ENCODE measurements at places on chromosomes 1 and 21.

GRCh38 chr1:119435052-119435451, 20.1 kb downstream of the HSD3B2 start:
- DNase-seq = peak; percentile 25

GRCh38 chr21:44816761-44817505, 929 bp downstream of the SUMO3 start:
- DNase-seq = no peak

DNA sequence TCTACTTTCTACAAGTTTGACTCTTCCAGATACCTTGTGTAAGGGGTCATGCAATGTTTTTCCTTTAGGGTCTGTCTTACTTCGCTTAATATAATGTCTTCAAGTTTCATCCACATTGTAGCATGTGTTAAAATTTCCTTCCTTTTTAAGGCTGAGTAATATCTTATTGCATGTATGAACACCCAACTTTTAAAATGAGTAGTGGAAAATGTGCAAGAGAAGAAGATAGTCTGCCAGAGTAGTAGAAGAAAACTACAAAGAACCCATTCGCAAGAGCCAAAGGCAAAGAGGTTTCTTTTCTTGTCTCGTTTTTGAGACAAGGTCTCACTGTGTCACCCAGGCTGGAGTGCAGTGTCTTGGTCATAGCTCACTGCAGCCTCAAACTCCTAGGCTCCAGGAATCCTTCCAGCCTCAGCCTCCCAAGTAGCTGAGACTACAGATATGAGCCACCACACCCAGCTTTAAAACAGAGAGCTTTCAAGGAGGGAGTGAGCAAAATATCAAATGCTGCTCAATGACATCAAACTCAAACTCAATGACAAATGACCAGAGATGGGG, 9.4 kb downstream of the IL23R start:
- DNase-seq = no peak

- DNase-seq = peak; percentile 58
These were observed 7.0 kb upstream of the CTSE start for GRCh38 chr1:206030714-206031113.

DNA sequence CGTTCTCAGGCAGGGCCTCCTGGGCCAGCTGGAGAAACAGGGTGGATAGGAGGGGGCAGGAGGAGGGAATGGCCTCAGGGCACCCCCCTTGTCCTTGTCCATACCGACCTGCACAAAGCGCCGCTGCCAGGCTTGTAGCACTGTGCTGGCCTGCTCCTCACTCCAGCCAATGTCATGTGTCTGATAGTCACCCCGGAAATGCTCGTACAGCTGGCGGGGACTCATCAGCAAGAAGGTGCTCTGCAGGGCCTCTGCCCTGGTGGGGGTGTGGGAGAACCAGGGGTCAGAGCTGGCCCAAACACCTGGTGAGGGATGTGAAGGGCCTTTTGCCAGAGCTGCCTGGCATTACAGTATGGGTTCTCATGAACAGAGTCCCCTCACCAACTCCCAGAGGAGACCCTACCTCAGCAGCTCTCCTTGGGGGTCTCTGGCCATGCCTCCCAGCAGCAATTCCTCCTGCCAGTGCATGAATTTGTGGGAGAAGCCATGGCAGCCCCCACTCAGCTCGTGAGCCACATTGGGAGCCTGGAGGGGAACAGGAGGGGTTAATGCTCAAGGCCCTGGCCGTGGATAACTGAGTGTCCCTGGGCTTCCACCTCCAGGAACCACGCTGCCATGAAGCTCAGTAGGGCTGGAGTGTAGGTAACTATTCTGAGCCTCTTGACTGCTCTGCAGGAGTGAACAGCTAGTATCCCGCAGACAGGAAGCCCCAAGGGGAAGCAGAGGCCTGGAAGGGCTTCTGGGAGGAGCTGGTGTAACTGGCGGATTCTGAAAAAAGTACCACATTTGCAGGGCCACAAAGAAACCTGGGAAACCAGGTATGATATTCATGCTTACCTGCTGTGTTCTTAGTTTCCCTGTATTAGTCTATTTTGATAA, 13.3 kb downstream of the PTCH2 start:
- DNase-seq = no peak

DNA sequence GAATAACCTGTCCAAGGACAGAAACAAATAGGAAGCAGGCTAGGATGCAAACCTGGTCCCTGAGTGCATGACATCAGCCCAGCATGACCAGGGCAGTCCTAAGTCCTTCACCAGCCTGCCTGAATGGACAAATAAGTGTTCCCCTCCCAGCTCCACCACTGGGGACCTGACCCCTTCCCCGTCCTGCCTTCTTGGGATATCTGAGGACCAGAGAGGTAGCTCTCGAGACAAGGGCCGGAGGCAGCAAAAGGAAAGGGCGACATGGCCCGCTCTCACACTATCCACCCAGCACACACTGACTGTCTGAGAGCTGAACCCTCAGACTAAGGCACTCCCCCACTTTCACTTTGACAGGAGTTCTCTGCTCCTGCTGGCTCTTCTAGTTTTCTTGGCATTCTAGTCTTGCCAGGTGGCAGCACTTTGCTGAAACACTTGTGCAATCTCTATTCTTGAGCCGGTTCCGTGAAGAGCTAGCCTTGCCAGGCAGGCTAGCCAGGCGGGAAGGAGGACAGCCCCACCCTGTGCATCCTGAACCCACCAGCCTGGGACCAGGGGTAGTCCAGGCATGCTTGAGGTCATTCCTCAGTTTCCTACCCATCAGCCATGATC, 251.1 kb upstream of the RAB4A start:
- no peak for DNase-seq

DNA sequence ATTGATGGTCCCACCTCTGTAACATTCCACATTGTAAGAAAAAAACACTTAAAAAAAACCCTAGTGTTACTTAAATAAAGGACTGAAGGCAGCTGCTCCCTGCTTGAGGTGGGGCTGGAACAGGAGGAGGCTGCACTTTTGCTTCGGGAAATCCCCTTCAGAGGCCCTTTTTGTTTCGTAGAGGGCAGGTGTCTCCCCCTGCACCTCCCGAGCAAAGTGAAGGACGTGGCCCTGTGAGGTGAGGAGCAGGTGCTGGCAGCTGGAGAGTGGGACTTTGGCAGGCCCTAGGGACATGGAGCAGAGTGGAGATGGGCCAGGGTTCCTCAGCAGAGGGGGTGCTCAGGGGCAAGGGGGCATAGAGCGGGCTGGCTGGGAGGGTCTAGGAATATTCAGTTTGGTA, 33.4 kb upstream of the WNT4 start:
- DNase-seq = no peak

GRCh38 chr1:208254862-208255261, 10.7 kb upstream of the PLXNA2 start:
- peak; percentile 81 for DNase-seq

DNA sequence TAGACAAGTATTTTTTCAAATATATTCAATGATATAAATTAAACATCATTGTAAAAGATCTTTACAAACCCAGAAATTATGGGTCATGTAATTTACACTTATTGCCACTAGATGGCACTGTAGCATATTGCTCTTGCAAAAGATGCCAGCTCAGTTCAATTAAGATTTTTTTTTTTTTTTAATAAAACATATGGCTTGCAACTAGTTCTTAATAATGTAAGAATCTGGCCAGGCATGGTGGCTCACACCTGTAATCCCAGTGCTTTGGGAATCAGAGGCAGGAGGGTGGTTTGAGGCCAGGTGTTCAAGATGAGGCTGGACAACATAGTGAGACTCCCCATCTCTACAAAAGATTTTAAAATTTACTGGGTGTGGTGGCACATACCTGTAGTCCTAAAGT, 49.4 kb upstream of the DESI2 start:
- peak; percentile 21 for DNase-seq

DNA sequence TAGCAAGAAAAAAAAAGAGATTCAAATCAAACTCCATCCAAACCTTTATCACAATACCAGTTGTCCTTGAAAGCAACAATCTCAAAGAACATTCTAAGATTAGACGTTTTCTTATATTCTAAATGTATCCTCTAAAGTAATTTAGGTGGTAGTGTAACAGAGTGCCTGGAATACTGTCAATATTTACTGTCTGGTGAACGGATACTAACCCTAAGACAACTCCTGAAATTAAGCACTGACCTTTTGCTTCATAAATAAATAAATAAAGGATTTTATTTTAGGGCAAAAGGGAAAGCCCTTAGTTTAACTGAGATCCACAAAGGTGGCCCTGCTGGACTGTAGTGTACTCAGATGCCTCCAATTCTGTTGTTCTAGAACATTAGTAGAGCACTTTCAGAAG, 9.9 kb upstream of the USH2A start:
- no peak for DNase-seq

DNA sequence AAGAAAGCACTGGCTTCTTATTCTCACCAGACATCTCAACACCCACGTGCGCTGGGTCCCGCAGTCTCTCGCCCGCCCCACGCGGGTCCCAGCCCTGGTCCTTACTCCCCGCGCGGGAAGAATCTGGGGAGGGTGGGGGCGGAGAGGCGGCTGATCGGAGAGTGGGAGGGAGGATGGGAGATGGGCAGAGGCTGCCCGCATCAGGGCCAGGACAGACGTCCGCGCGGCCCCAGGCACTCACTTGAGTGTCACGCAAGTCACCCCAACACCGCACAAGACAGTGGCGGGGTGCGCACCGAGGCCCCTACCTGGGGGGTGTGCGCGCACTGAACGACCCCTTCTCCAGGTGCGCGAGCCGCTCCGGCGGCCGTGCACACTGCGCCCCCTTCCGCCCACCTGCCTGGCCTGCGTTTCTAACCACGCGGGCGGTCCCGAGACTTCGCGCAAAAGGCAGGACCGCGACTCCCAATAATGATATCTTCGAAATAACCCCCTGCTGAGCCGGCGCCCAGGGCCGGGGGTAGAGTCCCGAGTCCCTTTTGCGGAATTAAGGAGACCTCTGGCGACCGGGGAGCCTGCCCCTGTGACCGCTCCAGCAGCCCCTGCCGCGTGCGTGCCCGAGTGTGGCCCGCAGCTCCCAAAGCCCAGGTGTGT, 6.0 kb upstream of the SIM2 start:
- no peak for DNase-seq

- DNase-seq = peak; percentile 11
These were observed 22.0 kb downstream of the PARS2 start for GRCh38 chr1:54742282-54742681.

GRCh38 chr21:32544697-32545096, 40.6 kb downstream of the TCP10L start:
- DNase-seq = no peak

DNA sequence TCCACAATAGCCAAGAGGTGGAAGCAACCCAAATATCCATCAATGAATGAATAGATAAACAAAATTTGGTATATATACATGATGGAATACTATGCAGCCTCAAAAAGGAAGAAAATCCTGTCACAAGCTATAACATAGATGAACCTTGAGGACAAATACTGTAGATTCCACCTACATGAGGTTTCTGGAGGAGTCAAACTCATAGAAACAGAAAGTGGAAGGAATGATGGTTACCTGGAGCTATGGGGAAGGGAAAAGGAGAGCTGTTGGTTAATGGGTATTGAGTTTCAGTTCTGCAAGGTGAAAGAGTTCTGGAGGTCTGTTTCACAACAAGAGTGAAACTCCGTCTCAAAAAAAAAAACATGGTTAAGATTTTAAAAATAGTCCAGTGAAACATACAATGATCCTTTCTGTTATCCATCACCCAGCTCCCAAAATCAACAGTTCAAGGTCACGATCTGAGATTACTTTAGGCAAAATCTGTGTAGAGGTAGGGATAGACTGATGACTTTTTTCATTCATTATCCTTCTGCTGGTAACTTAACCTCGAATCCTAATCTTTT, 80.8 kb upstream of the HNRNPU start:
- DNase-seq = no peak

DNA sequence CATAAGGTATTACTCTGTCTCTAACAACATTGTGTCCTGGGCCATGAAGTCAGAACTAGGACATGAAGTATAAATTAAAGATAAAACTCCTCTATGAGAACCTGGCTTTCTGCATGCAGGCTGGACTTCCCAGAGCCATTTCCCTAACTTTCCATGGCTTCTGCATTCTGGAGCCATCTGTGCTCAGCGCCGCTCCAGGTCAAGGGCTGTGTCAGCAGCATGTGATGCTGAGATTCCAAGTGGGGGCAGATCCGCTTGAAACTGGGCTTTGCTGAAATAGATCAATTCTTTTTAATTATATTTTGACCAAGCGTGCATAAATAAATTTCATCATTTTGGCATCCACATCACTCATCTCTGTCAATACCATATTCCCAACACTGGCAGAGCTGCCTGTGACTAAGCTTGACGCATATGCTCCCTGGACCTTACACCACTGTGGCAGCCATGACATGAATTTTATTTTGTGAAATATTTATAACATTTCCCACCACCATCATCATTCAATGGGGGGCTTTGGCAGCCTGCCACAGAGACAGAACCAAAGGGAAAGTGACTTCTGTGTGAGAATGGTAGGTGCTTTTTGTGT, 110.4 kb upstream of the KCNK1 start:
- DNase-seq = no peak

GRCh38 chr1:7670334-7671145, 100.6 kb upstream of the VAMP3 start:
- DNase-seq = no peak

GRCh38 chr21:14616380-14617039, 70.4 kb upstream of the SAMSN1 start:
- DNase-seq = no peak

- DNase-seq = no peak
These were observed 18.3 kb upstream of the NGF start for GRCh38 chr1:115356356-115356755.

DNA sequence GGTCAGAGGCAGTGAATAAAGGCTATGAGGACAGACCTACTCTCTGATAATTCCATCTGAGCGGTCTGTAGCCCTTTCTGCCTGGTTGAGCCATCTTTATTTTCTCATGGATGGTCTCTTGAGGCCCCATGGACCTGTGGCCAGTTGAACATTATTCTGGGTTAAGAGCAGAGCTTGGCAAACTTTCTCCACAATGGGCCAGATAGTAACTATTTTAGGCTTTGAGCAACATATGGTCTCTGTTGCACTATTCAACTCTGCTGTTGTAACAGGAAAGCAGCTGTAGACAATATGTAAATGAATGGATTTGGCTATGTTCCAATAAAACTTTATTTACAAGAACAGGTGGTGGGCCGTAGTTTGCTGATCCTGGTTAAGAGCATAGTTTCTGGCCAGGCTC, 62.7 kb downstream of the KAZN start:
- no peak for DNase-seq

- DNase-seq = no peak
These were observed 7.1 kb upstream of the TBX19 start for GRCh38 chr1:168273575-168273974.

GRCh38 chr1:153730468-153730988, 2.7 kb downstream of the INTS3 start:
- DNase-seq = no peak

All from AG08395 (cell line).